ENCODE measurements at places on chromosomes 16 and 17.

DNA sequence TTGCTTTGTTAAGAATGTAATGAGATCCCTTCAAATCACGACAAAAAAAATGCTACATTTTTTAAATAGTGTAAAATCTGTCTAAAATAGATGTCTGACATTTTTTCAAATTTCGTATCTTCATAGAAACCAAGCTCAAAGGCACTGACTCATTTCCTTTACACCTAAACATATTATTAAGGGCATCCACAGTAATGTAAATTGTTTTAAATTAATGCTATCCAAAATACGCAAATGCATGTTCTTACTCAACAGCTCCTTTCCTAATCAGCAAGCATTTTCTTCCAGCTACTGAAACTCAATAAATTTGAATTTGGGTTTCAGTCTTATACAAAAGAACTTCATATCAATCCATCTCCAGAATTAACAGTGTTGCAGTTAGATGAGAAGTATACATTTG lies 4.3 kb downstream of the C16orf87 start:
- DNase-seq, result no peak

- peak; percentile 37 for DNase-seq
Observed at GRCh38 chr17:73901661-73902415, 257.6 kb upstream of the SDK2 start.

DNA sequence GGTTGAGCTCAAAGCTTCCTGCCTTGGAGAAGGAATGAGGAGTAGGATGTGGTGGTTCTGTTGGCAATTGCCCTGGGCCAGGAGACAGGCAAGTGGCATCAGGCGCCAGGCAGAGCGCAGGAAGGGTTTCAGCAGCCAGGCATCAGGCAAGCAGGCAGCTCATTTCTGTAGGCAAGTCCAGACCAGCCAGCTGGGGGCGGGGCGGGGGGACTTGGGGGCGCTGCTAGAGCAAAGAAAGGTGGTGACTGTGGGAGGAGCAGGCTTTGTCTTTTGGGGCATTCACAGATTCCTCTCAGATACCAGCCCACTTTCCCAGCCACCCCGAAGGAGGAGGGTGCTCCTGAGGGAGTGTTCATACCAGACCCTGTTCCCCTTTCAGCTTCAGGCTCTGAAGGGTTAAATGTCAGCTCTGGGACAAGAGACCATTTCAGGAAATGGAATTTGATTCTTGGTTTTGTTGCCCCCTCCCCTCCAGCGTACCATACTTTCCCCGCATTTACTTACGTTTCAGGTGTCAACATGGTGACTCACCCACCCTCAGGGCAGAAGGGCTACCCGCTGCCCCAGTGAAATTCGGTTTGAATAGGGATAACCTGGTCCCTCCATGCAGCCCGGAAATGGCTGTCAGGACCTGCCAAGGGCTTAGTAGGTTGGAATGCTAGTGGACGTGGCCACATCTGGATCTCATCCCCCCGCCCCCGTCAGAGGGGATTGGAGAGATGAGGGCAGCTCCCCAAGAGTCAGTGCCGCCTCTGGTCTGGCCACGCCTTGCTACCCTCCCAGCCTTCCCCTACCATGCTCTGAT lies 13.2 kb downstream of the NGFR start:
- no peak for DNase-seq

DNA sequence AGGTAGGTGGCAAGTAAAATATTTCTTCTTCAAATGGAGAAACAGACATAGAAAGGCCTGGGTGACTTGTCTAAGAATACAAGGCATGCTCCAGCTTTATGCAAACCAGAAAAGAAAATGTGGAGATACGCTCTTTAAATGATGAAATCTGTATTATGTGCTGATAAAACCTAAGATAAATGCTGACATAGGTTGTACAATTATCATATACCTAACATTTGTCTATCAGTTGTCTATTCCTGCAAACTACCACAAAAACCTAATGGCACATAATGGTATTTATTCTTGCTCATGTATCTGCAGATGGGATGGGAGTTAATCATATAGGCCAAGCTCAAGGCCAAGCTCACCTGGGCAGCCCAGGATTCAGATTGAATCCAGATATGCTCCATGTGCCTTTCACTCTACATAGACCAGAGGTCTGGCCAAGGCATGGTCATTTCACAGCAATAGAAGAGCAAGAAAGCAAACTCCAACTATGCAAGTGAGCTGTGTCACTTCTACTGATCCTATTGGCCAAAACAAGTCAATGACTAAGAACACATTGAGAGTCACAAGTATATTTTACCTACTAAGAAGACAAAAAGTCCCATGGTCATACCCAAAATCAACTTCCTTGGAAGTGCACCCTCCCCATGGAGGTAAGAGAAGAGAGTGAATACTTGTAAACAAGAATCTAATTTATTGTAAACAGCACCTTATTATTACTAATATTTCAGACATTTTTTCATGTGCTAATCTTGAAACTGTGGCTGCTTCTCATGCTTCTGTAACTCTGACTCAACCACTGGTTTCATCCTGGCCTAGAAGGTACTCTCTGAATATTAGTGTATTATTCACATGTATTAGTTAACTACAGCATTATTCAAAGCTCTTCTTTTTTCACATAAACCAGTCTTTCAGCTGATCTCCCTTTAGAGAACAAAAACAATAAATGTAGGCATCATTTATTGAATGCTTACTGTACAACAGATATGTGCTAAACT lies 270.7 kb upstream of the SOX9 start:
- DNase-seq, result no peak

GRCh38 chr16:2919511-2920255 lies 8.0 kb downstream of the FLYWCH1 start:
- peak; percentile 62 for DNase-seq

DNA sequence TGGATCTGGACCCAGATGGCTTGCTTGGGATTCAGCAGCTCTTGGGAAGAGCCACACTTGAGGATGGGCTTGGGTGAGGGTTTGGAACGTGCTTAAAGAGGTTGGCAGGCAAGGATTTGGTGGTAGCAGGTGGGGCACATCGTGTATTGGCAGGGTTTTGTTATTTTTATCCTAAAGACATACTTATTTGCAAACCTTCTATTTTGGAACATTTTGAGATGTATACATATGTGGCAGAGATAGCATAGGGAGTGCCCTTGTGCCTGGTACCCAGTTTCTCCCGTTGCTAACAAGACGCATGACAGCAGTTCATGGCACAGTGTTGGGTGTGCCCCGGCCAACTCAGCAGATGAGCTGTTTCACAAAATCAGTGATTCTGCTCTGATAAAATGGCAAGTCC lies 9.1 kb downstream of the BANP start:
- DNase-seq, result no peak

GRCh38 chr17:58391302-58391984 lies 25.9 kb downstream of the RNF43 start:
- DNase-seq, result no peak

DNA sequence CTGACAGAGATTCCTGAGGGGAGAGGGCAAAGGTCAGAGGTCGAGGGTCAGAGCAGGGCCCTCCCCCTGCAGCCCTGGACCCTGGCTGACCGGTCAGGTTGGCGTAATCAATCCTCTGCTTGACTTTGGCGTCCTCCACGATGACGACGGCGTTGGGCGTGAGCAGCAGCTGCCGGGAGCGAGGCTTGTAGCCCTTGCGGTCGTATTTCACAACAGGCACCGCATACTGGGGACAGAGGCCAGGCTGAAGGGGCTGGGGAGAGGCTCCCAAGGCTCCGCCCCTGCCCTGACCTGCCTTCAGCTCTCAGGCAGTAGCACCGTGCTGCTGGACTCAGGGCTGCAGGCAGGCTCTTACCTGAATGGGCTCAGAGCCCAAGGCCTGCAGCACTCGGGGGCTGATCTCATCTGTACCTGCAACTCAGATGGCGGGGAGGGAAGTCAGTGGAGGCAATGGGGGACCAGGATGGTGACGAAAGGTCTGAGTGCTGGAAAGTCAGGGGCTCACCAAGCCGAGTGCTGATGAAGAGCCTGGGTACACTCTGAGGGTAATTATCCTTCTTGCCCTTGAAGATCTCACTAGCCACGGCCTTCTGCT lies 12.0 kb upstream of the CRK start:
- DNase-seq, result no peak

DNA sequence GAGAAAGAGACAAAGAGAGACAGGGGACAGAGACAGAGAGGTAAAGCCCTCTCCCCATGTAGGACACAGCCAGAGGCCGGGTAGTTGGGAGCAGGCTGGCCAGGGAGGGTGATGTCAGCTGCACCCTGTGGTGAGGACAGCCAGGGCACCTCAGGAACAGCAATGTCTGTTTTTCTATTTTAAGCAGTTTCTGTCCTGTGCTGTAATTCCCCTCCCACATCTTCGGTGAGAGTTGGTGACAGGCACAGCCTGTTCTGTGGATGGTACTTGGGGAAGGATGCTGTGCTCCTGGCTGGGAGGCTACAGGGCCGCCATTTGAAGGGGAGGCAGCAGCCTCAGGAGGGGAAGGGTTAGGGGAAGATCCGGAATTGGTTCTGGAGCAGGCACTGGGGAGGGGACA lies 163.5 kb downstream of the SDK2 start:
- no peak for DNase-seq

GRCh38 chr17:2837147-2837561 lies 40.9 kb downstream of the RAP1GAP2 start:
- DNase-seq, result peak; percentile 49

- no peak for DNase-seq
Observed at GRCh38 chr17:37117373-37118142, 168.8 kb downstream of the AATF start.

GRCh38 chr16:49924078-49924477 lies 68.2 kb upstream of the ZNF423 start:
- no peak for DNase-seq

Measured in activated naive CD8-positive, alpha-beta T cell treated with anti-CD3 and anti-CD28 coated beads, Interleukin-2, amount 50 U/mL, for 24 hours (primary cell).